ENCODE measurements at places on chromosomes 16 and 17.

DNA sequence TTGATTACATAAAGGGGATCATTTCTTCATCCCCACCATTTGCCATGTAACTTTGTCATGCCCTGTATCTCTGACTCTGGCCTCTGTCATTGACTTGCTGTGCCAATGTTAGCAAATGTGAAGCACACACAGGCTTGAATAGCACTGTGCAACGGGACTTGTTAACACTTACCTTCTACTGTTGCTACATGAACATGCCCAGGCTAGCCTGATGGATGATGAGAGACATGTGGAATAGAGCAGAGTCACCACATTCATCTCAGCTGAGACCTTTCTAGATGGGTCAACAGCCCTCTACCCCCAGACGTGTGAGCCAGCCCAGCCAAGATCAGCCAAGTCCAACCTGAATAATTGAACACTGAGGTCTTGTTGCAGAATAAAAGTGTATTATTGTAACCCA lies 162.1 kb upstream of the SALL1 start:
- DNase-seq: no peak

DNA sequence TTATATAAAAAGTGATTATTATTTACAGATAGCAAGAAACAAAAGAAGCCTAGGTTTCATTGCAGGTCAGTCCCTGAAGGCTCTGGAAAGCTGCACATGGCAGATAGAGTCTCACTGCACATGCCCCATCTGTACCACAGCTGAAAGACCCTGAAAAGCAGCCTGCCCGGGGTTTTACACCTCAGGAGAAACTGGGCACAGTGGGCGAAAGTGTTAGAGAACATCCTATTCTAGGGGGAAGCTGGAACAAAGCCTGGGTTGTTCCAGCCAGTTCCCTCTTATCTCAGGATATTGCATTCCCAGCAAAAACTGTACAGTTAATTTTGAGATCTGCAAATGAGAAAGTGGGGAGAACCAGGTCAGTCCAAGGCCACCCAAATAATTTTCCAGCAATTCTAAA lies 419.7 kb downstream of the CNTNAP4 start:
- no peak for DNase-seq

- no peak for DNase-seq
Measured at GRCh38 chr17:6494239-6494941, 50.1 kb downstream of the PIMREG start.

GRCh38 chr16:85851034-85851785 lies 47.8 kb upstream of the IRF8 start:
- peak; percentile 6 for DNase-seq

- DNase-seq: peak; percentile 26
Measured at GRCh38 chr16:80896776-80897175, 92.4 kb upstream of the CDYL2 start.

GRCh38 chr16:51807551-51807950 lies 656.5 kb upstream of the SALL1 start:
- no peak for DNase-seq

DNA sequence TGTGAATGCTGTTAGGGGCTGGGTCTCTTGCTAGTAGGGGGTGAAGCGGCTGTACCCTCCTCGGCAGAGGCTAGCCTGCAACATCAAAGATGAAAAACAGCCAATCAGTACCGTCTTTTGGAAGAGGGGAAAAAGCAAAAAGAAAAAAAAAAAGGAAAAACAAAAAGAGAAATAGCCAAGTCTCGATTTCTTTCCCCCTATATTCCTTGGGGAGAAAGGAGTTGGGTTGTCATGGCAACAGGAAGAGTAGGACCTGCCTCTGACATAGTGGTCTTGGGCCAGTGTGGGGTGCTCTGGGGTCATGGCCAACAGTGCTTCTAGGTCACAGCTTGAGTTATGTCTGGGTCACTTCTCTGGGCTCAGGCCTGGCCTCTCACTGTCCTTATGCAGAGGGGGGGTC lies 17.9 kb downstream of the ENGASE start:
- no peak for DNase-seq

- DNase-seq: no peak
Measured at GRCh38 chr17:81028506-81028858, 6.5 kb upstream of the BAIAP2 start.

GRCh38 chr16:63690961-63691360 lies 1430.9 kb downstream of the CDH11 start:
- no peak for DNase-seq

DNA sequence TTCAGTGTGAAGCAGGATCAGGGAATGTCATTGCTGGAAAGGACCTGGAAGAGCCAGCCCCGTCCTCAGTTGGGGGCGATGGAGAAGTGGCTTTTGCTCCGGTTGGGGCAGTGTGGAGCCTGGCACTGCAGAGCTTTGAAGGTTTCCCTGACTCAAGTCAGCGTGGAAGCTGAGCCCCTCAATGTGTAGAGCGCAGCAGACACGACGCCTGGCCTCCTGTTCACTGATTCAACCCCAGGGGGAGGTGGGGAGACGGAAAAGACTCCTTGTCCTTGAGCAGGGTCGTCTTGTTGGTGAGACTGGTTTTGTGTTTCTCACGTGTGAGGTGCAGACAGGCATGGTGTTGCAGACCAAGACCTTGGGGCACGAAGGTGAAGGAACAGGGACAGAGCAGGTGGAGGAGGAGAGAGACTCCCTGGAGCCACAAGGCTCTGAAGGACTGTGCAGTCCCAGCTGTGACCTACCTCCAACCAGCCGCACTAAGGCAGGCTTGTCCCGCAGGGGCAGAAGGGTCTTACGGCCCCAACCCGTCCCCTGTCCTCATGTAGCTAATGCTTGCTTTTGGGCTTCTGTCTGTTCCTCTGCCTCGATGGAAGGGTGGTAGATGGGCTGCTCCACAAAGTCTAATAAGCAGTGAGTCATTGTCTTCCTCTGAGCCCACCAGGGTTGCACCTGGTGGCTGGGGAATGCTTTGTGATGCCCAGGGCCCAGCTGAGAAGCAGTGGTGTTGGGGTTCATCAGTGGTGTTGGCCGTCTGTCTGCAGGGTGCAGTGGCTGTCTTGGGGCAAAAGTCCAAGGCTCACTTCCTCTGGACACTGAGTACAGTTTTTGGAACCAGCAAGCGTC lies 47.8 kb downstream of the MPRIP start:
- no peak for DNase-seq

- DNase-seq: no peak
Measured at GRCh38 chr16:427250-427649, 1.8 kb downstream of the RAB11FIP3 start.

DNA sequence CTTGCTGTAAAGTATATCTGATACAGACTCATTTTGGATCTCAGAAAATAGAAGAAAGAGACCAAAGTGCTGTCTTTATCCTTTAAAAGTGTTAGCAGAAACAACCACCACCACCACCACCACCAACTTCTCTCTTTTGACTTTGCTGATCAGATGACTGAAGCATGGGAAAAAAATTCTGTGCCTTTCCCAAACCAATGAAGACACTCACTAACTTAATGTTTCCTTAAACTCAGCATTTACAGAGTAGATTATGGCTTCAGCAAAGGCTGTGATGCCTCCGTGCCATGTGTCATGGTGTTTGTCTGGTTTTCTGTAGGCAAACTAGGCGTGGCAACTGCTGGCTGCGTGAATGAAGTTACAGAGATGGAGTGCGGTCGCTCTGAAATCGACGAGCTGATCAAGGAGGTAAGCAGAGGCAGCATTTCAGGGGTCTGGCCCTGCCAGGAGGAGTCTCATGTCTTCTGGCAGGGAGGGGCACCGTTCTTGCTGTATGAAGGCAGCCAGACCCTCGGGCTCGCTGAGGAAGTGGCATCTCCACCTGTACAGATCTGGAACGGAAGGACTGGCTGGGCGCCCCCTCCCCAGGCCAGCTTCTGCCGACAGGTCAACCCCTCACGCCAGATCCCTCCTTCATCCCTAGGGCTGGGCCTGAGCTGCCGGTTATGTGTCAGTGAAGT lies 12.4 kb downstream of the IRF8 start:
- DNase-seq: no peak

- no peak for DNase-seq
Measured at GRCh38 chr17:55452139-55452790, 30.6 kb upstream of the MMD start.

DNA sequence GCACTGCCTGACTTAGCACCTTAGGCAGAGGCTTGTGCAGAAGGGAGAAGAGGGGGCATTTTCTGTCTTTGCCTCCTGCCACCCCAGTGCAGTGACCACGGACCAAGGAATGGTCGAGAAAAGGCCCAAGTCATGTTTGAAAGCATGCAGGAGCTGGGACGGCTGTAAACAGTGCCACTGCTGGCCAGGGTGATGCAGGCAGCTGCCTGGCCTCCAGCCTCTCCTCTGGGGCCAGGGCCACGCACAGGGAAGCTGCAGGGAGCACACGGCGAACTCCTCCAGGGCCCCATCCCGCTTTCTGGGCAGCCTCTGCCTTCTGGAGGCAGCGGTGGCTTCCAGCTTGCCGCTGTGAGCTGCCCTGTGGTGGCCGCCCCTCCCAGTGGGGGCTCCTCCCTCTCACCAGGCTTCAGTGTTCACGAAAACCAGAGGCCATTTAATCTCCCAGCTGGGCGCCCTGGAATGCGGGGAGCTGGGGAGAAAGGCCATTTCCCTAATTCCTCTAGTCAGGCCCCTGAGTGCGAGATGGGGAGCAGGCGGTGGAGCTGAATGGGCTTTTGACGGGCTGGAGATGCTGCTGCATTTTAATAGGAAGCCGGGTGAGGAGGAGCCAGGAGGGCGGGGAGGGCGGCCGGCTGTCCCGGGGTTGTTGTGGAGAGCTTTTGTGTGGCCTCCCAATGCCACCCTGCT lies 28.7 kb upstream of the DNAI2 start:
- DNase-seq: no peak

DNA sequence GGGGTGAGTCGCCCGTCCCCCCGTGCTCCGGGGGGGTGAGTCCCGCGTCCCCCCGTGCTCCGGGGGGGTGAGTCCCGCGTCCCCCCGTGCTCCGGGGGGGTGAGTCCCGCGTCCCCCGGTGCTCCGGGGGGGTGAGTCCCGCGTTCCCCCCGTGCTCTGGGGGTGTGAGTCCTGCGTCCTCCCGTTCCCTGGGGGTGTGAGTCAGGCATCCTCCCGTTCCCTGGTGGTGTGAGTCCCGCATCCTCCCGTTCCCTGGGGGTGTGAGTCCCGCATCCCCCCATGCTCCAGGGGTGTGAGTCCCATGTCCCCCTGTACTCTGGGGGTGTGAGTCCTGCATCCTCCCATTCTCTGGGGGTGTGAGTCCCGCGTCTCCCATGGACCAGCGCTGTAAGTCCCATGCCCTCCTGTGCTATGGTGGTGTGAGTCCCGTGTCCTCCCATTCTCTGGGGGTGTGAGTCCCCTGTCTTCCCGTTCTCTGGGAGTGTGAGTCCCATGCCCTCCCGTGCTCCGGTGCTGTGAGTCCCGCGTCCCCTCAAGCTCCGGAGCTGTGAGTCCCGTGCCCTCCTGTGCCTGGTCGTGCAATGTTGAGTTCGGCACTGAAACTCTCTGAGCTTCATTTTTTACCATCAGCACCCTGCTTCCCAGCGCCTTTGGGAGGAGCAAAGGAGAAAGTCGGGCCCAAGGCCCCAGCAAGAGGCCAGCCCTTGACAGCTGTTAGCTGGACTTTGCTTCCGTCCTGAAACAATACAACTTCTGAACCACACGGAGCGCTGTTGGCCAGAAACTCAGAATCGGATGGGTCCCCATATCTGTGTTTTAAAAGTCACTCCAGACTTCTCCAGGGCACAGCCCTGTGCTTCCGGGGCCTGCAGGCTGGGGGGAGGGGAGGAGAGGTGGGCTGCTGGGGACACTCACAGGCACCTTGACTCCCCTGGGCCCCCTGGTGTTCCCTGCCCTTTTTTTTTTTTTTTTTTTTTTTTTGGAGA lies 11.5 kb upstream of the ZC3H18 start:
- no peak for DNase-seq

GRCh38 chr16:28140788-28141618 lies 70.8 kb downstream of the XPO6 start:
- peak; percentile 33 for DNase-seq

GRCh38 chr17:41687828-41688640 lies 651 bp upstream of the EIF1 start:
- no peak for DNase-seq

- DNase-seq: no peak
Measured at GRCh38 chr16:83955218-83956130, 2.4 kb downstream of the OSGIN1 start.

DNA sequence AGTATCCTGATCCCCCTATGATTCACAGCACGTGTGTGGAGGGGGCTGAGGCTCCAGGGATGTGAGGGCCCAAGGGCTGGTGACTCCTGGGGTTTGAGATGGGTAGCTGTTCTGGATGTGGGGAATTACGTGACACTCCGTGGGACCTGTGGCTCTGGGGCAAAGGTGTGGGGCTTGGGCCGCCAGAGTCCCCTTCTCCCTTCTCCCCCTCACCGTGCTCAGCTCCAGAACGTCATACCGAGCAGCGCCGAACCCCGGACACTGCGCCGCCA lies 7.2 kb downstream of the PLEKHH3 start:
- DNase-seq: no peak

- no peak for DNase-seq
Measured at GRCh38 chr17:42687707-42688320, 5.5 kb downstream of the CNTNAP1 start.

GRCh38 chr16:10239640-10240039 lies 57.4 kb upstream of the GRIN2A start:
- DNase-seq: no peak

- no peak for DNase-seq
Measured at GRCh38 chr17:30782206-30782605, 42.3 kb downstream of the CRLF3 start.

DNA sequence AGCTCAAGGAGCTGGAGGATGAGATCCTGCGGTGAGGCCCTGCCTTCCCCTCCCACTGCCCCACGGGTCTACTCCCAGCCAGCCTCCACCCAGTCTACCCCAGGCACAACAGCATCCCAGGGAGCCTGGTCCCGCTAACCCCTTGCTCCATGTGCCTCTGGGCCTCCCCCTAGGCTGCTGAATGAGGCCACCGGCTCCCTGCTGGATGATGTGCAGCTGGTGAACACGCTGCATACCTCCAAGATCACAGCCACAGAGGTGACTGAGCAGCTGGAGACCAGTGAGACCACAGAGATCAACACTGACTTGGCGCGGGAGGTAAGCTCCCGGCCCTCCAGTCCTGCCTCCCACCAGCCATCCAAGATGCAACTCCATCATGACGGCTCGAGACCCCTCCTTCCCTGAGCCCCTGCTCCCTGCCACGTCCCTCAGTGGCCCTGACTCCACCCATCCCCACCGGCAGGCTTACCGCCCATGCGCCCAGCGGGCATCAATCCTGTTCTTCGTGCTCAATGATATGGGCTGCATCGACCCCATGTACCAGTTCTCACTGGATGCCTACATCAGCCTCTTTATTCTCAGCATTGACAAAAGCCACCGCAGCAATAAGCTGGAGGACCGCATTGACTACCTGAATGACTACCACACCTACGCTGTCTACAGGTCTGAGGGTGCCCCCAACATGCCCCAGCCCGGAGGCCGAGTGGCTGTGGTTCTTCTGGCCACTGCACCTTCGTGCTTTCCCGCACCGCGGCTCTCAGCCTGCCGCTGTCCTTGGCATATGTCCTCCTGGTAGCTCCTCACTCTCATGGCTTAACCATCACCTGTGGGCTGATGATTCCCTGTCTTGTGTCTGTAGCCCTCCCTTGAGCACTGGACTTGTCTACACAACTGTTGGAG lies 15.0 kb upstream of the KDM6B start:
- no peak for DNase-seq

DNA sequence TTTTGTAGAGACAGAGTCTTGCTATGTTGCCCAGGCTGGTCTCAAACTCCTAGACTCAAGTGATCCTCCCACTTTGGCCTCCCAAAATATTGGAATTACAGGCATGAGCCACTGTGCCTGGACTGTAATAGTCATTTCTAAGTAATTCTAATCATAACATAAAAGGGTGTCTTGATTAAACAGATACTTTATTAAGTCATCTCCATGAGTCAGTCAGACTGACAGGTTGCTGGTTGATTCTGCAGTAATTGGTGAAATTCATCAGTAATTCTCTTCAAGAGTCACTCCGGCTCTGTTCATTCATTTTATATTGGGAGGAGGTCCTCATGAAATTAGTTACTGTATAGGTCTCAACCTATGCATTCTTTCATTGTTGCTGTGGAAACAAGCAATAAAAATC lies 85.6 kb downstream of the SPECC1 start:
- DNase-seq: no peak

Data from epithelial cell of prostate (primary cell).